ENCODE measurements at places on chromosomes 12 and 14.
A peak's percentile ranks its signal among the peaks of the same experiment; 100 is the strongest.

GRCh38 chr14:74261288-74261687 is 22.0 kb downstream of the VSX2 start:
- DNase-seq = no peak

GRCh38 chr12:54056110-54056509 is 2.5 kb downstream of the HOXC4 start:
- DNase-seq = no peak

DNA sequence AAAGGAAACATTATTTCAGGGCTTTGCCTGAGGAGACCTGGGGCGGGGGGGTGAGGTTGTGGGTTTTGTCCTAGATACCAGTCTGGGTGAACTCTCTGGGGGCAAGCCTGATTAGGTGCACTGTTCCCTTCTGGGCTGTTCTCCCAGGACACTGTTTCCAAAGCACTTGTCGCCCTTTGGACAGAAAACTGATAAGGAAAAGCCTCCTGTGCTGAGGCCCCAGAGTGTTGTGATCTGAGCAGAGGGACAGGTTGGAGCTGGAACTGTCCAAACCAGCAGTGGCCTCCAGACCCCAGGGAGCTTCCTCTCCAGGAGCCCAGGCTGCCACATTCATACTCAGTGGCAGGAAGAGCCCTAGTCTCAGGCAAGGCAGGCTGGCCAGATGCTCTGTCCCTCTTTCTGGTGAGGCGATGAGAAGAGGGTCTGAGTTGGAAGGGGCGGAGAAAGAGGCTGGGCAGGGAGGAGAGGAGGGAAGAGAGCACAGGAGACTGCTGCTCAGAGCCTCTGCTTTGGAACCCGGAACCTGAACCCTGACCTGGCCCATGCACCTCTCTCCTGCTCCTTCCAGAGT is 1.9 kb downstream of the GALNT16 start:
- DNase-seq = peak; percentile 60

DNA sequence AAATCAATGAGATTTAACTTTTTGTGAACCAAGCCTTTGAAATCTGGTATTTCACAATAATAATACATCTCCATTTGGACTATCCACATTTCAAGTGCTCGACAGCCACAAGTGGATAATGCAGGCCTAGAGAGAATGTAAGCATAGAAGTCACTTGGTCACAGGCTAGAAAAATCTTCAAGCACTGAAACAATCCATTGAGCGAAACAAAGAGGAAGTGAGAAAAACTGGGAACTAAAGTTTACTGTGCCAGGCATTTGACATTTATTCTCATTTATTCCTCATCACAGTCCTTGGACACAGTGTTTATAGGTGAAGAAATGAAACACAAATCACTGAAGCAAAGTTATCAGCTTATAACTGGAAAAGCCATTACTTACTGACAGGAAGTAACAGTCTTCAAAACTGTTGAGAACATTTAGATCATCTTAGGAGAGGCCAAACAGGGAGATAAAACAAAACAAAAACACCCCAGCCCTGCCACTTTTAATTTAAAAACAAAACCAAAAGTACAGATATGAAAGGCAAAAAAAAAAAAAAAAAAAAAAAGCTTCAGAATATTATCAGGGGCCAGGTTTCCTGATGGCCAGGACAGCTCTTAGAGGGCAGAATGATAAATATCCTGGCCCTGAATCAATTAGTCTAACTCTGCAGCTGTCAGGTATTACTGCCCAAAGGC is 29.2 kb downstream of the GNS start:
- DNase-seq = no peak

DNA sequence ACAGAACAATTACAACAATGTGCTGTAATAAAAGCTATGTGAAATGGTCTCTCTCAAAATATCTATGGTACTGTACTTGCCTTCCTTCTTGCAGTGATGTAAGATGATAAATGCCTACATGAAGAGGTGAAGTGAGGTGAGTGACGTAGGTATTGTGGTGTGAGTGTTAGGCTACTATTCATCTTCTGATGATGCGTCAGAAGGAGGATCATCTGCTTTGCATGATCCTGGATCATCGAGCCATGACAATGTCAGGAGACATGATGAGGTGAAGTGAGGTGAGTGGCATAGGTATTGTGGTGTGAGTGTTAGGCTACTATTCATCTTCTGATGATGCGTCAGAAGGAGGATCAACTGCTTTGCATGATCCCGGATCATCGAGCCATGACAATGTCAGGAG is 105.8 kb downstream of the KCNC2 start:
- no peak for DNase-seq

DNA sequence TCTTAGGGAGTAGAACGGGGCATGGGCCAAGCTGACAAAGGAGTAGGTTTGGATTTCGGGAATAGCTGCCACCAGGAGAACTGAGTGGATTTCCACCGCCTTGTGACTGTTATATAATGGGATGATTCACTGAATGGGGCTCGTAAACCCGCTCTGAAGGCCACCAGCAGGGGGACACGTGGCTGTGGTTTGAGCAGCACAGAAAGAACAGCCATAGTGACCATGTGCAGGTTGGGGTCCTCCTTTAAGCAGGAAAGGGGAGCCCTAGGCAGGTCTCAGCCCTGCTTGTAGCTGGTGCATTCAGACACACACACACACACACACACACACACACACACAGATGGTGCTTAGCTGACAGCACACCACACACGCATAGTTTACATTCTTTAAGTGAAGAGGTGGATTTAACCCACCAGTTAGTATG is 8.6 kb upstream of the ASB2 start:
- peak; percentile 82 for DNase-seq

GRCh38 chr12:14396071-14396470 is 30.6 kb downstream of the ATF7IP start:
- DNase-seq = no peak

GRCh38 chr12:126747530-126748149 is 1519.3 kb upstream of the TMEM132C start:
- peak; percentile 66 for DNase-seq

DNA sequence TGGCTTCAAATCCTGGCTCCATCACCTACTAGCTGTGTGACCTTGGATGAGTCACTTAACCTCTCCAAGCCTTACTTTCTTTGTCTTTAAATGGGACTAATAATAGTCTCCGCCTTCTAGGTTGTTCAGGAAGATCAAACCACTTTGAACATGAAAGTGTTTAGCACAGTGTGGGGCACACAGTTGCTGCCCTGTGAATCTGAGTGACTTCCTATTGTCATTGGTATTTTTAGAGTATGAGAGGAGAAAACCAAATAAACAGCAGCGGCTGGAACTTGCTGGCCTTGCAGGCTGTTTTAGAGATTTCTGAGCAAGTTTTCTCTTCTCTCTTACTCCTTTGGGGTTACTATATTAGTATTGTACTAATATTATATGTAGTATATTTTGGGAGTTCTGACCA is 120.7 kb upstream of the MYL2 start:
- DNase-seq = no peak

DNA sequence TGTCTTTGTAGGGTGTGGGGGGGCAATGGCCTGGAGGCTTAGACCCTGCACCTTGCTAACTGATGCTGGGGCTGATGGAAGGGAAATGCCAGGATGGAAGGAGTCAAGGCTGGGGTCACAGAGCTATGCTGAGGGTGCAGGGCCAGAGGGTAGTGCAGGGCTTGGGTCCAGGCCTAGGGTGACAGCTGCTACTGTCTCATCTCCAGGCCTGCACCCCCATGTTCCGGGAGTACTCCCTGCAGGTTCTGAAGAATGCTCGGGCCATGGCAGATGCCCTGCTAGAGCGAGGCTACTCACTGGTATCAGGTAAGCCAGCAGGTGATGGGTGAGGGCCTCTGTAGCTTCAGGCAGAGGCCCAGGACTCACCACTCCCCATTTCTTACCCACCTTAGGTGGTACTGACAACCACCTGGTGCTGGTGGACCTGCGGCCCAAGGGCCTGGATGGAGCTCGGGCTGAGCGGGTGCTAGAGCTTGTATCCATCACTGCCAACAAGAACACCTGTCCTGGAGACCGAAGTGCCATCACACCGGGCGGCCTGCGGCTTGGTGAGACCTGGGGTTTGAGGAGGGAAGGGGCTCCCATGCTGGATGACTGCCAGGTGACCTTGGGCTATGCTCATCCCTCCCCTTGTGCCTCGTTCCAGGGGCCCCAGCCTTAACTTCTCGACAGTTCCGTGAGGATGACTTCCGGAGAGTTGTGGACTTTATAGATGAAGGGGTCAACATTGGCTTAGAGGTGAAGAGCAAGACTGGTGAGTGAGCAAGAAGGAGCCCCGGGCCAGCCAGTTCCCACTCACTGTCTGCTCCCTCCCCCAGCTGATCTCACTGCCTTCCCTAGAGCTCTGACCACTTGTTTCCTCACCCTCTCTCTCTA is 4.1 kb downstream of the SHMT2 start:
- DNase-seq = no peak

DNA sequence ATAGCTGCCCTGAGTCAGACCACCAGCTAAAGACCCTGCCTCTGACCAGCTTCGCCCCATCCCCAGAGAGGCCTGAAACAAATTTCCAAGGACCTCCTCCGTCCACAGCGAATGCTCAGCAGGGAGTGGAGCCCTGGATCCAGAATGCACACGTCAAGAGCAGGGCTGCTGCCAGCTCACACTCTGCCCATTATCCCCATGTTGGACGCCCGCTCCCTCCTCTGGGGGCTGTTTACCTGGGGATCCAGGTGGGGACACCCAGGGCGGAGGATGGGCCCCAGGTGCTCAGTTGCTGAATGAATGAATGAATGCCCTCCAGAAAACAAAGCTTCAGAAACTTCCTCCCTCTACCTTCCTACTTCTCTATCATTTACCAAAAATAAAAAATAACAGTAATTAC is 18.1 kb downstream of the BCL11B start:
- DNase-seq = no peak

GRCh38 chr12:107457362-107457935 is 228.2 kb upstream of the PWP1 start:
- no peak for DNase-seq

DNA sequence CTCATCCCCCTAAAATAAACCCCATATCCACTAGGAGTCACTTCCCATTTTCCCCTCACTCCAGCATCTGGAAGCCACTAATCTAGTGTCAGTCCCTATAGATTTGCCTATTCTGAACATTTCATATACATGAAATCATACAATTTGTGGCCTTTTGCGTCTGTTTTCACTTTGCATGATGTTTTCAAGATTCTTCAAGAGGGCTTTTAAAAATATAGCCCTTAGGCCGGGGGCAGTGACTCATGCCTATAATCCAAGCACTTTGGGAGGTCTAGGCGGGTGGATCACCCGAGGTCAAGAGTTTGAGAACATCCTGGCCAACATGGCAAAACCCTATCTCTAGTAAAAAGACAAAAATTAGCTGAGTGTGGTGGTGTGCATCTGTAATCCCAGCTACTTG is 104.7 kb downstream of the VEZT start:
- no peak for DNase-seq

DNA sequence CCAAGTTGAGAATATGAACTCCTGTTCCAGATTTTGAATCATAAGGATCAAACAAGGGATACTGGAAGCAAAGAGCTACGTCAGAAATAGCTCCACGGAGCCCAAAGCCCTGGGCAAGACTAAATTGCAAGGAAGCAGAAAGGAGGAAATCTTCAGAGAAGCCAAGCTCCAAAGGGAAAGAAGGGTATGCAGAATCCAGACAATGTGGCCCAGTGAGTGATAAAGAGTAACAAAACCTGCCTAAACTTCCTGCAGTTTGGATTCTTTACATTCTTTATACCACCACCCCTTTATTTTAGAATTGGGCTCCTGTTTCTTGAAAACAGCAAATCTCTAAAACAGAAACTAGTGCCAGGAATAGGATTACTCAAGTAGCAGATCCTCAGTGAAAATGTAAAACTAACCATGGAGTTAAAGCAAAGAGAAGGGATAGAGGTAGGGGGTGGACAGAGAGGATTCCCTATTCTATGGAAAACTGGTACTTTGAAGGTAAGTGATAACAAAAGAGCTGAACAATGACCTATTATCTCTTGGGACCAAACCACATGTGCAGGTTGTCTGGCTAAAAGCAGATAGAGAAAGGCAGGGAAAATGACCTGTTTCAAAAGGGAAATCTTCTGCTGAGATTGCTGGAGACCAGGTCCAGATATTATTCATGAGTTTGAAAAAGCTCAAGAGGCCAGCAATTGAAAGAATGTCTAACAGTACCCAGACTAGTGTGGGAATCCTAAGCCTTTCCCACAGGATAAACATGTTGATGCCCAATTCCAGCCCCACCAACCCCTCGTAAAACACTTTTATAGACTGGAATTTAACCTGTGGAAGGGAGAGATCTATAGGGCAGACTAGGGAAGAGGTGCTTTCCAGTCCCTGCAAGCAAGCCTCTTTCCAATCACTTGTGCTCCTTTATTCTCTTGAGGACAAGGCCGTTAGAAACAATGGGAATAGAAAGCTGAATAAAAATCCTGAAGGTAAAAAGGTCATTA is 24.5 kb downstream of the MBIP start:
- DNase-seq = no peak

DNA sequence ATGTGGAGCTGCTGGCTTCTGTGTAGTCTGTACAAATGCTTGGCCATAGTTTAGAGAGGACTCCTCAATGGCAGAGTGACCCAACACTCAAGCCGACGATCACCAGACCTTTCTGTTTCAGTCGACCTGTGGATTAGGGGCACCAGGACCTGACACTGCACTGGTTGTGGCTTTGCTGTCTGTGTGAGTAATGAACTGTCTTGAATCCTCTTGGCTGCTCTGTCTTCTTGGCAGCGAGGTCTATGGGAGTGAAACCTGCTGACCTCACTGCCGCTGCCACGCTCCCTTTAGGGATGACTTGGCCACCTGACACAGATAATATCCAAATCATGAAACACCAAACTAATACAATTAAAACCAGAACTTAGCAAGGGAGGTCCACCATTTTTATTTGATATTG is 83.5 kb upstream of the C14orf180 start:
- DNase-seq = no peak

- peak; percentile 67 for DNase-seq
Observed at GRCh38 chr12:69290545-69291277, 51.3 kb downstream of the CPSF6 start.

DNA sequence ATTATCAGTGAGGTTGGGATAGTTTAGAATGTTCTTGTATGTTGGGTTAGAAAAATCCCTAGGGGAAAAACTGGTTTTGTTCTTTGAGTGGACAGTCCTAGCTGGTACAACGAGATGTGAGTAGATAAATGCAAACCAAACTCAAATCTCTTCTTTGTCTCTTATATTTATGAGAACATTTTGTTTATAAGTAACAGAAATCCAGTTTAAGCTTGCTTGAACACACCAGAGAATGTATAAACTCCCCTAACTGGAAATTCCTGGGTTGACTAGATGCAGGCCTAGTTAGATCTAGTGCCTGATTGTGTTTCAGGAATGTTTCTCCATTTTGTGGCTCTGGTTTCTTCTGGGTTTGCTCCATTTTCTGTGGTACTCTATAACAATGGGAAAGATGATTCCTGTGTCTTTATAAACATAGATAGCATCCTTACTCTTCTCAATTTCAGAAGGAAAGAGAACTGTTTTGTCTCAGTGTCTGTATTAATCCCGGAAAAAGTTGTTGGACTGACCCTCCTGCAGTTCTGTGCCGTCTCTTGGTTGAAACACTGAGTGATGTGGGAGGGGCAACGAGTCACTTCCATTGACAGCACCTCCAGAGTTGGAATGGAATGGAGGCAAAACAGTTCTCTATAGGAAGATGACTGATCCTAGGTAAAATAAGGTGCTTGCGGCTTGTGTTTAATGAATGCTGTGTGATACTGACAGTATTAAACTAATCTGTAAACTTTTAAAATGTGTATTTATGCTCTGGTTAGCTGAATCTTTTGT is 244.8 kb downstream of the TMTC2 start:
- DNase-seq = no peak
